ENCODE measurements at places on chromosomes 2 and 18. TPM values are rescaled to one million over a fixed set of nuclear protein-coding genes. Genes with fewer than 3 reads are reported as not detected.

Gene ANKRD12
- 12.9 TPM for total RNA-seq

Gene MROH2A
- total RNA-seq, result not detected

Gene ACADL
- not detected for total RNA-seq

Gene BOLL
- not detected for total RNA-seq

Gene REG3A
- not detected for total RNA-seq

Gene PCARE
- not detected for total RNA-seq

Gene IHH
- total RNA-seq, result not detected

Gene FN1
- total RNA-seq, result 7,693 TPM

Gene GKN1
- total RNA-seq, result not detected

Gene ITSN2
- 23.3 TPM for total RNA-seq

Gene ERBB4
- not detected for total RNA-seq

Gene DNAJC5G
- not detected for total RNA-seq

Gene IL1R1
- 8.1 TPM for total RNA-seq

Gene OTOS
- not detected for total RNA-seq

Gene UGT1A5
- total RNA-seq, result not detected

Gene DPP10
- not detected for total RNA-seq

Gene ALKAL2
- total RNA-seq, result not detected
